ENCODE measurements at places on chromosomes 11 and 22.

DNA sequence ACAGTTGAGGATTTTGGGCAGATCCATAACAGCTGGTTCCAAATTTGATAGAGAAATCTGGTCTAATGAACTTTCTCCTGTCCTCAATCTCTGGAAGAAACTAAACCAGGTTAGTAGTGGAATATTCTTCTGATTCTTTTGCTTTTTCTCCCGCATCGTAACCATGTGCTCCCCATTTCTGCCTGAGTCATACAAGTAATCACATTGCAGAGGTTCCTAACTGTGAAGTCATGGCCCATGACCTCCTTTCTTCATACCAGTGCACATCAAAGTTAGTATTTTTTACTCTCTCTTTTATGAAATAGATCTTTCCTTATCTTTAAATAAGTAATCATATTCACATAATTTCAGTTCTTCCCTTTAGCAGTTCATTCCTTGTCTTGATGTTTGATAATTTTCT, 249.0 kb downstream of the DYNC2H1 start:
- H3K27me3 ChIP-seq = no peaks in the 10 kb centered on the region
- H3K4me1 ChIP-seq = no peaks in the 10 kb centered on the region
- H3K27ac ChIP-seq = no peak overlapping the region
- H3K4me3 ChIP-seq = no peak overlapping the region
- DNase-seq = no peak

GRCh38 chr11:71373791-71374454, 74.3 kb downstream of the DHCR7 start:
- no peak for DNase-seq
- no peaks in the 10 kb centered on the region for H3K4me1 ChIP-seq
- H3K27me3 ChIP-seq = no peaks in the 10 kb centered on the region
- no peak overlapping the region for H3K27ac ChIP-seq
- no peaks in the 10 kb centered on the region for H3K36me3 ChIP-seq

DNA sequence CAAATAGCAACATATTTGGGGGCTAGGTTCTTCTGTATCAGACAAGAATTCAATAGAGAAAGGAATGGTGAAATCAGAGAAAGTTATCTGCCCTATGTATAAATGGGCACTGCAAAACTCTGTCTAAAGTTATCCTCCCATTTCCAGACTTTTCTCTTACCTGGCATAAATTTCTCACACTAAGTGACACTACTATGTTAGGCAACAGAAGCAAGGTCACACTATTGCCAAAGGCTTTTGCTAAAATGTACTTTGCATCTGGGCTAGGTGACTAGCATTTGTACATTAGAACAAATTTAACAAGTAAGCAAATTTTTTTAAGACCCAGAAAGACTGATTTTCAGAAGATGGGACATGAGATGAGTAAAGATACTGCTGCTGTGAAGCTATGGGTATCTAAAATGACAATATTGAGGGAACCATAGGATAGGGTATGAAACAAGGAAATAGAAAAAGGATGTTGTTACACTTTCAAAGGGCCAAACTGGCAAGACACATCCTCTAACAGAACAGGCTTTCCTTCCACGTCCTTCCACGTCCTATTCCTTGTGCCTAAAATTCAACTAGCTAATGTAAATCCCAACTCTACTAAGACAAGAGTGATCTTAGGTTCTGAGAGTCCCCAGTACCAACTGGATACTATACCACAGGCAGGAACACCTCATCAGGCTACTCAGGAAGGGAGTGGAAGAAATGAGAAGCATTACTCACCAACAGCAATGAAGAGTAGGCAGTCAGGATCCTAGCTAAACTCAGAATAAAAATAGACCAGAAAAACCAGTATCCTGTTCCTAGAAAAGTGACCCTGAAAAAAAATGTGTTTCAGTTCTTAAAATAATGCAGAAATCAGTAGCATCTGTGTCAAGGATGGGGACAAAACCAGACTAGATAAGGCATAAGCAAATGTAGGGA, 22.6 kb downstream of the GDPD4 start:
- DNase-seq = no peak
- H3K36me3 ChIP-seq = no peaks in the 10 kb centered on the region
- H3K27me3 ChIP-seq = no peaks in the 10 kb centered on the region
- H3K4me1 ChIP-seq = no peaks in the 10 kb centered on the region
- no peak overlapping the region for H3K4me3 ChIP-seq

GRCh38 chr11:27350511-27350910, 12.5 kb downstream of the CCDC34 start:
- H3K36me3 ChIP-seq = no peaks in the 10 kb centered on the region
- H3K4me1 ChIP-seq = no peaks in the 10 kb centered on the region
- H3K4me3 ChIP-seq = no peak overlapping the region
- no peaks in the 10 kb centered on the region for H3K27me3 ChIP-seq
- H3K27ac ChIP-seq = peak overlapping the region; percentile 23
- DNase-seq = no peak

DNA sequence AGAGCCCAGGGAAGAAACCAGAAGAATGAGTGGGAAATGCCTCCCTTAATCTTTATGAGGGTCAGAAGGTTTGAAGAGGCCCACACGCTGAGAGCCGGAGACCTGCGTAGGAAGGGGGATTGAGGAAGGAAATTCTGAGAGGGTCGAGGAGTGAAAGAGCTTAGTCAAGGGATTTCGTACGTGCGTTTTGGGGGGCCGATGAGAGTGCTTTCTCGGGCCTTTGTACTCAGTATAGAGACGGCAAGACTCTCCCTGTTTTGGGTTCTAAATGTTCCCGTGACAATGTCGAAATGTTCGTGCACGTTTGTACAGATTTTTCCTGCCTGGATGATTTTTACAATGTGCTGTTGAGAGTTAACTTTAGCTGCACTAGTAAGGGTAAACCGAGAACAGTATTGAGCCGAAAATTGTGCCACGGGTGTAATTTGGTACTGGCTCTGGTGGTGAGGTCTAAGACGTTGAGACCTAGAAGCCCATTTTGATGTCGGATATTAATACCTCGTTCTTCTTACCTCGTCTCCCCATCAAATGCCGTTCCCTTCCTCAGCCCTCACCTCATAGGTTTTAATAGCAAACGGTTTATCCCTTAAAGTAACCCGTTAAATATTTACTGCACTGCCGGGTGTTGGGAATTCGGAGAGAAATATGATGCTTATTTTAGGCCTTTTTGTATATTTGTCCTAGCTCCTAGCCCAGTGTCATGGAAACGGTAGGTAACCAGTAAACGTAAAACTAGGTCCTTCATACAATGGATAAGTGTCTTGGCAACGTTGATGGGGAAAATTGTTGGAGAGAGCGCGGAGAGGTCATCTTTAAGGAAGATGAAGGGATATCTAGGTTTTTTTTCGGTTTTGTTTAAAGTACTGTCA, 734 bp downstream of the C11orf58 start:
- no peaks in the 10 kb centered on the region for H3K36me3 ChIP-seq
- H3K4me3 ChIP-seq = peak overlapping the region; percentile 69
- peaks cover 16% of the 10 kb centered on the region for H3K4me1 ChIP-seq
- no peaks in the 10 kb centered on the region for H3K27me3 ChIP-seq

- no peak for DNase-seq
- H3K4me1 ChIP-seq = no peaks in the 10 kb centered on the region
- H3K4me3 ChIP-seq = no peak overlapping the region
- H3K27me3 ChIP-seq = no peaks in the 10 kb centered on the region
- H3K27ac ChIP-seq = peak overlapping the region; percentile 94
- H3K36me3 ChIP-seq = no peaks in the 10 kb centered on the region
Observed at GRCh38 chr11:47551086-47551485, 1.8 kb downstream of the CELF1 start.

DNA sequence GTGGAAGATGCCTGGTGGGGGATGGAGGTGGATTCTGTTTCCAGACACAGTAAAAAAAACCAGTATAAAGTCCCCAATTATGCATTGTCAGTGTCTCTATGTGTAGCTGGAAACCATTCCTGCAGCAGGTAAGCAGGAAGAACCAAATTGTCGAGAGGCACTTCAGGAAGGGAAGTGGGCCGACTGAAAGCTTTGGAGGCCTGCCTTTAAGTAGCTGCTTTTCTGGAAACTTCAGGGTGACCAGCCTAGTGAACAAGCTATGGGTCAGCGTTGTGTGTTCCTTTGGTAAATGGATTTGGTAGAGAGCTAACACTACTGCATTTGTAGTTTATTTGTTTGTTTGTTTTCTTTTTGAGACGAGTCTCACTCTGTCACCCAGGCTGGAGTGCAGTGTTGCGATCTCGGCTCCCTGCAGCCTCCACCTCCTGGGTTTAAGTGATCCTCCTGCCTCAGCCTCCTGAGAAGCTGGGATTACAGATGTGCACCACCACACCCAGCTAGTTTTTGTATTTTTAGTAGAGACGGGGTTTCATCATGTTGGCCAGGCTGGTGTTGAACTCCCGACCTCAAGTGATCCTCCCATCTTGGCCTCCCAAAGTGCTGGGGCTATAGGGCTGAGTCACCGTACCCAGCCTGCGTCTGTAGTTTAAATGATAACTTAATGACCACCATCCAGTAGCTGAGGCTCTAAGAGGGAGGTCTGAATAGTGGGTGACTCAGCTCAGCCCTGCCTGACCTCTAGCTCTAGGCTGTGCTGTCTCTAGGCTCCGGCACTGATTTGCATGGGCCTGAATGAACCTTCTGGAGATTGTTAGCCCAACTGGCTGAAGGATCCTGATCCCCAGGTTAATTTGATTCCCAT, 12.8 kb downstream of the PTPRJ start:
- no peak for DNase-seq
- H3K4me1 ChIP-seq = peaks cover 5% of the 10 kb centered on the region
- no peak overlapping the region for H3K27ac ChIP-seq
- H3K4me3 ChIP-seq = no peak overlapping the region
- H3K27me3 ChIP-seq = no peaks in the 10 kb centered on the region

DNA sequence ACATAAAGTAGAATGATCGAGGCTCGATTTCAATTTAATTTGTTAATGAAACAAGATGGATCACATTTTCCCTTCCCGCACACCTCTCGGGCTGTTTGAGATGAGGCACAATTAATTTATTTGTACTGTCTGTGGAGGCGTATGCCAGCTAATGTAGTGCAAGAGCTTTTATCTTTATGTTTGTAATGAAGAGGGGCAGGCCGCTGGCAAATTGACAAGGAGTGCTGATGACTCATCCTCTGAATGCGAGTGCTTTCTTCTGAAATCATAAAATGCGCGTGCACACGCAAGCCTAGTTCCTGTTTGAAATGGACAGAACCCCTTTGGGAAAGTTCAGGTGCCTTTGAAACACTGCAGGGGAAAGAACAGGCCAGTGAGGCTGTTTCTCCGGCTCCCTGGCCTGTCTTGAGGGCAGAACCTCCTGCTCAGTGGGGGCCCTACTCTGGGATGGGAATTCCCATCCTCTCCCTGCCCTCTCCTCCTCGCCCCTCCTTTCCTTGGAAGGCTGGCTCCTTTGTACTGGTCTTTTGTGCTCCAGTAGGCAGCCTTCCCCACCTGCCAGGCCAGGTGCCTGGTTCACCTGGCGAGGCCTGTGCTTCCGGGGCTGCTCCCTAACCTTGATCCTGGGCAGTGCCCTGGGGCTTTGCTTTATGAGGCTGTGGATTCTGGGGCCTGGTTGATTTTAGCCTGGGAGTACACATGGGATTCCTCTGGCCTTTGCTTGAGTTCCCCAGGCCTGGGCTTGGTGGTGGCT, 50.3 kb downstream of the TEAD1 start:
- peak overlapping the region; percentile 32 for H3K4me3 ChIP-seq
- no peaks in the 10 kb centered on the region for H3K27me3 ChIP-seq
- H3K4me1 ChIP-seq = peaks cover 12% of the 10 kb centered on the region
- H3K36me3 ChIP-seq = no peaks in the 10 kb centered on the region
- peak; percentile 85 for DNase-seq

GRCh38 chr22:28442711-28443525, 236.7 kb downstream of the TTC28 start:
- peaks cover 11% of the 10 kb centered on the region for H3K4me1 ChIP-seq
- H3K27me3 ChIP-seq = no peaks in the 10 kb centered on the region
- DNase-seq = peak; percentile 27
- H3K36me3 ChIP-seq = no peaks in the 10 kb centered on the region
- peak overlapping the region; percentile 78 for H3K27ac ChIP-seq

DNA sequence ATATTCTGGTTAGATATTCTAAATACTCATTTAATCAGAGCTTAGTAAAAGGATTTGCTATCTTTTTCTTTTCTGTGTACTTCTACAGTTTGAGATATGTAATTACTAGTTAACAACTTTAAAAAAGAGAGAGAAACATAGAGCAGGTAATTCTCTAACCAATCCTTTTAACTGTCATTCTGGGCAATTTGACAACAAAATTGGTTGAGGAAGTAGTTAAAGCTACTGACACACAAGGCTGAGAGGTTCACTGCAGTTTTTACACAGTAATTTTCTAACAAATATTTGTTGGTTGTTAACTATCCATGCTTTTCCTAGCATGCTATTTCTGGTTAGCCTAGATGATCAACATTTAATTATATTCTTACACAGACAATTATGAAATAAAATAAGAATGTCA, 3.6 kb downstream of the SOX6 start:
- H3K27me3 ChIP-seq = no peaks in the 10 kb centered on the region
- H3K36me3 ChIP-seq = no peaks in the 10 kb centered on the region
- DNase-seq = no peak

- H3K4me3 ChIP-seq = no peak overlapping the region
- peaks cover 4% of the 10 kb centered on the region for H3K27me3 ChIP-seq
- no peaks in the 10 kb centered on the region for H3K4me1 ChIP-seq
- H3K36me3 ChIP-seq = no peaks in the 10 kb centered on the region
- H3K27ac ChIP-seq = no peak overlapping the region
Observed at GRCh38 chr22:34879001-34879400, 187.0 kb upstream of the ISX start.

- H3K4me1 ChIP-seq = peaks cover 9% of the 10 kb centered on the region
- no peaks in the 10 kb centered on the region for H3K27me3 ChIP-seq
- DNase-seq = peak; percentile 75
Observed at GRCh38 chr11:13339195-13340153, 61.9 kb downstream of the BMAL1 start.

- H3K27me3 ChIP-seq = no peaks in the 10 kb centered on the region
- DNase-seq = no peak
- H3K4me3 ChIP-seq = no peak overlapping the region
- no peak overlapping the region for H3K27ac ChIP-seq
Observed at GRCh38 chr11:44445500-44446365, 119.7 kb upstream of the CD82 start.

DNA sequence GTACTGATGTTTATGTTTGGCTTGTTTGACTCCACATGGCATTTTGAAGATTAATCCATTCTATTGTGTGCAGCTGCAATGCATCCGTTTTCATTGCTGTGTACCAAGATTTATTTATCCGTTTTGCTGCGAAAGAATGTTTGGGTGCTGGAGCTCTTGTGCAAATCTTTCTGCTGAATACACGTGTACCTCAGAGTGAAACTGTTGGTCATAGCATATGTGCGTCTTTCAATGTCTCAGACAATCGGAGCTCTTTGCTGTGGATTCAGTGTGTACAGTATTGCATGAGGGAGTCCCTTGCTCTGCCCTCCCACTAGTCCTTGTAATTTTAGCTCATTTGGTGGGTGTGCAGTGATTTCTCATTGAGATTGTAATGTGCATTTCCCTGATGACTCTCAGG, 545.4 kb downstream of the TBC1D22A start:
- no peaks in the 10 kb centered on the region for H3K27me3 ChIP-seq
- H3K27ac ChIP-seq = no peak overlapping the region
- no peaks in the 10 kb centered on the region for H3K36me3 ChIP-seq
- H3K4me1 ChIP-seq = no peaks in the 10 kb centered on the region

All from breast epithelium (tissue), 4 donors.